ENCODE measurements at places on chromosomes 16 and 17.

DNA sequence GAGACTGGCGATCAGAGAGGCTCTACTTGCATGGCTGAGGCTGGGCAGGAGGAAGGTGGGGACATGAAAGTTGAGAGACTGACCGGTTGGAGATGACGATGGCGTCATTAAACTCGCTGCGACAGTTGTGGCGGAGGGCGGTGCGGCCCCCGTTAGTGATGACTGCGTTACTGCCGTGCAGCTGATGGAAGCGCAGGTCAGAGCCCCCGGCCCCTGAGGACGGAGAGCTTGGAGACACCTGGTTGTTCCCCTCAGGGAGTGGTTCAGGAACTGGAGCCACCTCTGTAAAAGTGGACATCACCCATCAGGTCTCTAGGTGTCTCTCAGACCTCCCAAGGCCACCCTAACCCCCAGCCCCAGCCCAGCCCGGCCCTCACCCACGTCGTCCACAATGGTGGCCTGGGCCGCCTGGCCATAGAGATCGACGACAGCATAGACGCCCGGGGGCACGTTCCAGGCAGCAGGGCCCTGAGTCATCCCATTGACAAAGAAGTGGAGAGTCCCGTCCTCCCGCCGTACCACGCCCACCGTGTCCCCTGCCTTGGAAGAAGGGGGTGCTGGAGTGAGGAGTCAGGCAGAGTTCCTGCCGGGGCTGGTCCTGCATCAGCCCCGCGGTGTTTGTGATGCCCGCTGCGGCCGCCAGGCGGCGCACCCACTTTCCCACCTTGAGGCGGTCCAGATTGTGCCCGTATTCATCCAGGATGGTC, 5.3 kb downstream of the NEURL4 start:
- DNase-seq: no peak

- no peak for DNase-seq
Measured at GRCh38 chr16:75262104-75262799, 10.8 kb upstream of the BCAR1 start.

DNA sequence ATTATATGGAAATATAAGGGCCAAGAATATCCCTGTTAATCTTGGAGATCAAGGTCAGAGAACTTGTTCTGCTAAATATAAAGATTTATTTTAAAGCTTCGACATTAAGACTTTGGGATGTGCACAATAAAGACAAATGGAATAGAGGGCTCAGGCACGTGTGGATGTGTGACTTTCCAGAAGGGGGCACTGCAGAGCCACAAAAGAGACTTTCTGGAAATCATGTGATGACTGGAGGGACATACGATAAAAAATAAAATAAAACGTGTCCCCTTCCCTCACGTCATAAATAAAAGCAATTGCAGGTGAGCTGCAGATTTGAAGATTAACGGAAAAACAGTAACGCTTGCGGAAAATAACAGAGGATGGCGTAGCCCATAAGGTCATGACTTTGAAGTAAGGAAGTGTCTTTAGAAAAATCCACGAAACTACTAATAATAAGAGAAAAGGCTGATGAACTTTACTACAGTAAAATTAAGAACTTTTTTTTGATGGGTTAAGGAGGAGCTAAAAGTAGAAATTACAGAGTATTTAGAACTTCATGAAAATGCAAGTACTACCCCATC, 9.4 kb upstream of the ENGASE start:
- peak; percentile 31 for DNase-seq

- no peak for DNase-seq
Measured at GRCh38 chr17:14299280-14300141, 1.4 kb upstream of the HS3ST3B1 start.

GRCh38 chr16:70481929-70482536, 27.6 kb downstream of the FCSK start:
- no peak for DNase-seq

GRCh38 chr17:16953347-16953746, 18.6 kb downstream of the TNFRSF13B start:
- DNase-seq: no peak
